ENCODE measurements at places on chromosomes 3 and 15.
A peak's percentile ranks its signal among the peaks of the same experiment; 100 is the strongest.

DNA sequence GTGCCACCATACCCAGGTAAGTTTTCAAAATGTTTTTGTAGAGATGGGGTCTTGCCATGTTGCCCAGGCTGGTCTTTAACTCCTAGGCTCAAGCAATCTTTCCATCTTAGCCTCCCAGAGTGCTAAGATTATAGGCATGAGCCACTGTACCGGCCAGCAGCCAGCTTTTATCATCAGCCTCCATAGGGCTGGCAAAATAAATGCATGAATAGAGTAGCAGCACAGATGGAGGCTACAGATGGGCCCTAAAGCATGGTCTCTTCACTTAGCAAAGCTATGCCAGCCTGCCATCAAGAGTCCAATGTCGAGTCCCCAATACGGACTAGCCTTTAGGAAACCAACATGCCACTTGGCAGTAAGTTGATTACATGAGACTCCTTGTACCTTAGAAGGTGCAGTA, 63.8 kb downstream of the CNTN3 start:
- H3K4me3 ChIP-seq = no peak overlapping the region
- no peaks in the 10 kb centered on the region for H3K4me1 ChIP-seq
- no peak for DNase-seq
- H3K27me3 ChIP-seq = no peaks in the 10 kb centered on the region
- H3K36me3 ChIP-seq = no peaks in the 10 kb centered on the region

- no peak for DNase-seq
- H3K27ac ChIP-seq = no peak overlapping the region
- peaks cover 11% of the 10 kb centered on the region for H3K27me3 ChIP-seq
- H3K4me3 ChIP-seq = no peak overlapping the region
- H3K36me3 ChIP-seq = no peaks in the 10 kb centered on the region
These were observed 8.2 kb downstream of the TMOD2 start for GRCh38 chr15:51759557-51760070.

DNA sequence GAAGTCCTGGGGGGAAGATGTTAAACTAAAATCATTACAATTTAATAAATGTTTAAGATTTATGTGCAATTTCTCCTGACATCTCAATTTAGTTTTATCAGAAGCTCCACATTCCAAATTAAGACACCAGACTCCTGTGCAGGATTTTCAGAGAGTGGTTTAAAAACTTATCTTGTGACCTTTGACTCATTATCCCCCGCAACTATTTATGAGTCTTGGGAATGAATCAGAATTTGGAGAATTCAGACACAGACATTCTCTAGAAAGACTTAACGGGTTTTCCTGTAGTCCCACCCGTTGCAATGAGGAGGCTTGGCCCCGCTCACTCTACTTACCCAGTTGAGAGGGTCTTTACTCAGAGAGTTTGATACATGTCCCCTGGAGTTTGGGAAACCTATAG, 7.1 kb downstream of the OR5K2 start:
- no peak overlapping the region for H3K27ac ChIP-seq
- H3K4me3 ChIP-seq = no peak overlapping the region

DNA sequence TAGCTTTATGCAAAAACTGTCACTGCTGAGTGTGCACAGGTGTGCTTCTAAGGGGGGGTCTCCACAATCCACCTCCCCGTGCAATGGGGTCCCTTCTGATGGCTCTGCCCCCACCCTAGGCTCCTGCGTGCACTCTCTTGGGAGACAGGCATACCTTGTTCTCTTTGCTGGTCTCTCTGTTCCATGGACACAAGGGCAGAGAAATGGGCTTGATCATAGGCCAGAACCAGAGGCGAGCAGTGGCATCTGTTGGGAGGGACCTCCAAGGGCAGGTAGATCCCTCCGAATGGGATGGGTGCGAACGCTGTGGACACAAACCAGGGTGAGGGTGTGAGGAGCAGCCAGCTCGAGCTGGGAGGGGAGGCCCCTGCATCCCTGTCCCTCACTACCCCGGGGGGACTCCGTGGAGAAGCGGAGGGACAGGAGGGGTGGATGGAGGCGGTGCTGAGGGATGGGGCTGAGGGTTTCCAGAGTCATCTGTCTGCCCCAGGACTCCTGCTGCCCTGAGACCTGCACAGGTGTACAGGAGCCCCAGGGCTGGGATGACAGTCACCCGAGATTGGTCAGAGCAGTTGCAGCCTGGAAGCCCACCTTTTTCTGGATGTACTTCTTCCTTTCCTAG, 175.0 kb downstream of the KLF13 start:
- H3K27me3 ChIP-seq = no peaks in the 10 kb centered on the region
- no peak overlapping the region for H3K4me3 ChIP-seq
- DNase-seq = peak; percentile 61
- no peak overlapping the region for H3K27ac ChIP-seq
- H3K4me1 ChIP-seq = peaks cover 7% of the 10 kb centered on the region
- no peaks in the 10 kb centered on the region for H3K36me3 ChIP-seq

GRCh38 chr3:12758025-12758781, 856 bp downstream of the TMEM40 start:
- peak overlapping the region; percentile 99 for H3K27ac ChIP-seq
- H3K4me1 ChIP-seq = peaks cover 25% of the 10 kb centered on the region
- H3K36me3 ChIP-seq = no peaks in the 10 kb centered on the region
- DNase-seq = no peak

DNA sequence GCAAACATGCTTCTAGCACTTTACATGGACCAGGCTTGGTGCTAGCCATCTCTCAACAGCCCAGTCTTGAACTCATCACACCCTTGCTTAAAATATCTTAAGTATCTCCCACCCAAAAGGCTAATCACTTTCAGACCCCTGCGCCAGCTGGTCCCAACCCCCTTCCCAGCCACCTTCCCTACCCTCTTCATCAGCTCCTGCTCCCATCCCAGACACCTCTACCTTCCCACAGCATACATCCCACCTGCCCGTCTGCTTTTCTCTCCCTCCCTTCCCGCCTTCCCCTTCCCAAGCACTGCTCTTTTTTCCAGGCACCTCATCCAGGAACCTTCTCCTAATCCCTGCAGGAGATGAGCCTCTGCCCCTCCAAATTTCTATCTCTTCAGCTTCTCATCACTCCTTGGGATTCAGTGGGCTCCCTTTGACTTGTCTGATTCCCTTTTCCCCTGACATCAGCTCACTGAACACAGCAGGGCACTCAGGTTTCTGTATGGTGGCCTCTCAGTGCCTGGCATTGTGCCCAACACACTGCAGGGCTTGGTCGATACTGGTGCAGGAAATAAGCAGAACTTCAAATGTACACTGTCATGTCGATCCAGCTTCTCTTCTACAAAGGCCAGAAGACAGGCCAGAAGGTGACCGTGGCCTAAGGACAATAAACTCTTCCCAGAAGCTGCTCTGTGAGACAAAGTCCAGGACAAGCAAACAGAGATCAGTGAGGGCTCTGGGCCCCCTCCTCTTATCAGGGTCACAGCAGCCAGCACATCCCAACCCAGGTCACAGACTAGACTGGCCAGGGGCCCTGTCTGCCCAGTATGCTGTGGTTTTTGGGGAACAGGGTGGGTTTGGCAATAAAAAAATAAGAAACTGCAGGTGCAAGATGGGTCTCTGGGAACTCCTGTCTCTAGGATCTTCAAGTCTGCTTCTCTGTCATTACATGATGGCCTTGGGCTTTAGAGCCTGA, 2.2 kb upstream of the ITIH1 start:
- DNase-seq = peak; percentile 44
- peak overlapping the region; percentile 29 for H3K27ac ChIP-seq
- H3K36me3 ChIP-seq = no peaks in the 10 kb centered on the region
- H3K4me3 ChIP-seq = peak overlapping the region; percentile 8
- H3K27me3 ChIP-seq = peaks cover 3% of the 10 kb centered on the region

DNA sequence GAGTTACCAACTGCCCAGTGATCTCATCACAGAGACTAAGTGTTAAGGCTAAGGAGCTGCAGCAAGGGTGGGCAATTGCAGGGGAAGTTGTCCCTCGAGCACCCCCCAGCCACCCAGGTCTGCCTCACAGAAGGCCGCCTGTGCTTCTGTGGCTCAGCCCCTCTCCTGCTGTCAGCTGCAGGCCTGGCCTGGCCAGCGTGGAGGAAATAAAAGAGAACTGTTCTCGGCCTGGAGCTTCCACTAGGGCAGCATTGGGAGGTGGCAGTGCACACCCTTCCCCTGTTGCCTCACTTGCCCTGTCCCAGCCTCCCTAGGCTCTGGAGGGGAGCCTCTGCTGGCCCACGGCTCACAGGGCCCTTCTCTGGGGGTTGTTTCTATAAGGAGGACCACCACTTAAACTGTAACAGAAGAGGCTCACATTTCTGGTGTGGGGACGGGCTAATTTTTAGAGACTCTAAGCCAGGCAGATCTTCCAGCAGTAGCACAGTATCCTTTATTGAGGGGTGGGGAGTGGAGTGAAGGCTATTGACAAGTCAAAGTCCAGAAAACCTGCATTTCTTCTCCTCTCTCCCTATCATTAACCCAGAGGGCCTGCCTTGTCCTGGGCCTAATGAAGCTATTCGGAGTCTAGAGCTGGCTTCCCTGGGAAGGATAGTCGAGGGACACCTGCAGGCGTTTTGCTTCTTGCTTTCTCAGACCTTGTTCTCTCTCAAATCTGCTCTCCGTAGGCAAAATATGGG, 75.6 kb upstream of the ADPGK start:
- no peak overlapping the region for H3K27ac ChIP-seq
- no peak for DNase-seq
- no peaks in the 10 kb centered on the region for H3K4me1 ChIP-seq
- H3K36me3 ChIP-seq = no peaks in the 10 kb centered on the region
- H3K4me3 ChIP-seq = no peak overlapping the region
- peaks cover 4% of the 10 kb centered on the region for H3K27me3 ChIP-seq

DNA sequence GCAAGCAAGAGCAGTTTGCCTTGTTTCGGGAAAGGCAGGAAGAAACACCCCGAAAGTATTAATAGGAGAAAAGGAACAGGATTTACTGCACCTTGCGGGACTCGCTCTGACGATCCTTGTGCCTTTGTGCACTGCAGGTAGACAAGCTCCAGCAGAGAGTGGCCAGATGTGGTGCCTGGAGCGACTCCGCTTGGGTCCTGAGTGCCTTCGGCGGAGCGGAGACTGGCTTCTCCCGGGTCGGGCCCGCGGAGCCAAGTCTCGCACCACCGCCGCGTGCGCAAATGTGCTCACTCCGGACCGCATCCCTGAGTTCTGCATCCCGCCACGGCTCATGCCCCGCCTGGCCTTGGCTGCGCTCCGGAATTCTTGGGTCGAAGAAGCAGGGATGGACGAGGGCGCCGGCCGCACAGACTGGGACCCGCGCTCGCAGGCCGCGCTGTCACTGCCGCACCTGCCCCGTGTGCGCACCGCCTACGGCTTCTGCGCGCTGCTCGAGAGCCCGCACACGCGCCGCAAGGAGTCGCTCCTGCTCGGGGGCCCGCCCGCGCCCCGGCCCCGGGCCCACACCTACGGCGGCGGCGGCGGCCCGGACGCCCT, 769 bp downstream of the C2CD4A start:
- no peak for DNase-seq
- peaks cover 60% of the 10 kb centered on the region for H3K27me3 ChIP-seq
- H3K4me3 ChIP-seq = peak overlapping the region; percentile 88

DNA sequence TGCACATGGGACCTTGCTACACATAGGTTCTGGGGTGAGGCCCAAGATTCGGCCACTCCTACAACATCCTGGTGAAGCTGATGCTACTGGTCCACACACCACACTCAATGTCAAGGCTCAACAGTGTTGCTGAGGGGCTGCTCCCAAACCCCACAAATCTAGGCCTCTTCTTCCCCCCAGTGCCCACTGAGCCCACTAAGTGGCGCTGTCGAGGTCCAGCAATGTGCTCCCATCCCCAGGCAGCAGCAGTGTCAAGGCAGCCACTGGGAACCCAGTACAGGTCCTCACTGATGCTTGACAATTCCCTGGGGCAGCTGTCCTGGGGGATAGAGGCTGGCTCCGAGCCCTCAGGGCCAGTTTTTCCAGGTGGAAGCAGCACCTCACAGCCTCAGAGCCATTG, 21.5 kb downstream of the SCN5A start:
- H3K4me3 ChIP-seq = no peak overlapping the region
- no peak overlapping the region for H3K27ac ChIP-seq
- DNase-seq = no peak
- no peaks in the 10 kb centered on the region for H3K4me1 ChIP-seq

DNA sequence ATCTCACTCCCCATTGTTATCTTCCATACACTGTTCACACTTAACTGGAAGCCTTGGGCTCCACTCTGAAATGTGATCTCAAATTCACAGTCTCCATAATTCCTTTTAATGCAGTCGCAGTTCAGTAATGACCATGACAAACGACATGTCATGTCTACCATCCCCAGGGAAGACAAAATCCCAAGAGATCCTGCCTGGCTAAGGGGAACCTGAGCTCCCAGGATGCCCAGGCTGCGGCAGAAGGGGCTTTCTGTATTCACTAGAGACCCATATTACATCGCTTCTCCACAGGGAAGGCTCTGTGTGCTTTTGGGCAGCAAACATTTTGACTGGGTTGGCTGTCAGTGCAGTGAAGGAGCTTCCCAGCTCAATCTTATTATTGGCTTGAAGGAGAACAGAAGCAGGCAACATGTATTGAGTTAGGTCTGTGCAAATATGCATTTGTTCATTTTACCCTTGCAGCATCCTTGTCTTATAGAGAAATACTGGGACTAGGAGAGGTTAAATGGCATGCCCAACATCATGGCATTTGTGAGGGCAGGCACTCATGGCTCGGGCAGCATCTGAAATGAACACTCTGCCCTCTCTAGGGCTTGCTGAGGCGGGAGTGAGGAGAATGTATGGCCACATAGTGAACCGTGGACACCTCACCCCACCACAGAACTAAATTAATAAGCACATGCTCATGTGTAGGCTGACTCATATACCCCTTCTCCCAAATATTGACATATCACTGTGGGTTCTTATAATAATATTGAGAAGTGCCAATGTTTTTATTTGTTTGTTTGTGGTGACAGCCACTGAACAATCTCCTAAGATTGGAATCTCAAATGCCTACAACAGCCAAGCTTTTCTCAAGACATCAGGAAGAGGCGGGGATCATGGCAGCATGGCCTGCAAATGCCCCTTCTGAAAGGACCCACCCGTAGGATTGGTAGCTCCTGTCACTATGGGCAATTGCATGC, 141.6 kb upstream of the FOXB1 start:
- no peak overlapping the region for H3K27ac ChIP-seq
- H3K4me1 ChIP-seq = no peaks in the 10 kb centered on the region
- peaks cover 26% of the 10 kb centered on the region for H3K27me3 ChIP-seq
- H3K4me3 ChIP-seq = no peak overlapping the region
- no peaks in the 10 kb centered on the region for H3K36me3 ChIP-seq
- DNase-seq = no peak

- peaks cover 6% of the 10 kb centered on the region for H3K4me1 ChIP-seq
- peaks cover 4% of the 10 kb centered on the region for H3K27me3 ChIP-seq
- no peak overlapping the region for H3K27ac ChIP-seq
- no peak for DNase-seq
- H3K4me3 ChIP-seq = no peak overlapping the region
These were observed 179.1 kb upstream of the LPP start for GRCh38 chr3:187974871-187975271.
